ENCODE measurements at places on chromosomes 2 and 18.

DNA sequence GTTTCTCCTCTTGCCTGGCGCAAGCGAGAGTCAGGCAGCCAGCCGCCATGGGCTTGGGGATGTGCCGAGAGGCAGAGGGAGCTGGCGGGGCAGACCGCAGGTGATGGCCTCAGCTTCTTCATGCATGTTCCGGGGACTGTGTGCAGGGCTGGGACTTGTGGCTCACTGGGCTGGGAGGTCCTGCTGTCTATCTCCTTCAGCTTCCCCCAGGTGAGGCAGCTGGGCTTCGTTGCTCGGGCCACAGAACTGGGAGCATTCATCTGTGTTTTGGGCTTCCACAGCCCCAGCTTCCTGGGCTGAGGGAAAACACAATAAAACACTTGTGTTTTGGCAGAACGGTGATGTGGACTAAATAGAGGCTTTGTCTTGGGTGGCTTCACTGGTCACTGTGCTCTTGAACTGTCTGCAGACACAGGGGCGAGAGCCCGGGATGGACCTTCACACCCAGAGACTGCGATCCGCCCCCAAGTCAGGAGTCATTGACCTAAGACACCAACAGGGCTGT is 93.5 kb downstream of the DYSF start:
- DNase-seq: no peak

- DNase-seq: no peak
Measured at GRCh38 chr2:27324720-27325119, 1.8 kb upstream of the MPV17 start.

DNA sequence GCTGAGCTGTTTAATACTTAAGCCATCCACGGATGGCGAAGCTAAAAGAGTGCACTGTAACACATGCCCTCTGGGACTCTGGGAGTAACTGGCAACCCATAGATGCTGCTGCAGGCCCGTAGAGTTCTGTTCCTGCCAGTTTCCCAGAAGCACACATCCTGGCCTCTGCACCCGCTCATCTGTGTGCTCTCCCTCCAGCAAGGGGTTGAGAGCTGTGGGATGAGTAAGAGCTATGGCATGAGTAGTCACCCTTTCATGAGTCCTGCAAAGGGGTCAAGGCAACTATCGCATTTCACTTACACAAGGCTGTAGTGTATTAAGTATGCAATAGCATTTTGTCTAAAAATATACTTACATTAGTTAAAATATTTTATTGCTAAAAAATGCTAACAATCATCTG is 1341.8 kb upstream of the NXPH2 start:
- no peak for DNase-seq

GRCh38 chr2:120239488-120240287 is 13.0 kb upstream of the RALB start:
- DNase-seq: no peak

DNA sequence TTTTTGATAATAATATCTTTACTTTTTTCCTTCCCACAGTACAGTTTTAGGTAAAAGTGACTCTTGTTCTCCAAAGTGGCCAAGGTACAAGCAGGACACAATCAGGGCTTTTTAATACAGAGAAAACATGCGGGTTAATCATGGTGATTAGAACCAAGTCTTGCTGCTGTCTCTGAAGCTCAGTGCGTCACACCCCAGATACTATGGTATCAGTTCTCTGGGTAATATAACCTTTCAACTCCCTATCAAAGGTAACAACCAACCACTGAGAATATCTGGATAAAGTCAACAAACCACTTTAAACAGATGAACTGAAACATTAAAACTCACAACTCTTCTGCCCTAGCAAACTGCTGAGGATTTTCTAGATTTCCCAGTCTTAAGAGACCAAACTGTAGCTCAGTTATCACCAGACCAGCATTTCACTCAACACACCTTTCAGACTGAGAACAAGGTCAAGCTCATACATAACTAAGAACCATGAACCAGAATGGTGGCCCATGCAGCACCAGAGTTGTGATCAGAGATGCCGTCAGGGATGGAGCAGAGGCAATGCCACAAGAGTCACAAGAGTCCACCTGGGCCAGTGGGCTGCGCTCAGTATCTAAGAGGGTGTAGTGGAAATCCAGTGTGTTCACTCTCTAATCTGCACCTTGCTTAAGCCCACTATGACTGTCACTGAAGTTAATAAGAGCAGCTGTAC is 103.0 kb downstream of the UXS1 start:
- no peak for DNase-seq

DNA sequence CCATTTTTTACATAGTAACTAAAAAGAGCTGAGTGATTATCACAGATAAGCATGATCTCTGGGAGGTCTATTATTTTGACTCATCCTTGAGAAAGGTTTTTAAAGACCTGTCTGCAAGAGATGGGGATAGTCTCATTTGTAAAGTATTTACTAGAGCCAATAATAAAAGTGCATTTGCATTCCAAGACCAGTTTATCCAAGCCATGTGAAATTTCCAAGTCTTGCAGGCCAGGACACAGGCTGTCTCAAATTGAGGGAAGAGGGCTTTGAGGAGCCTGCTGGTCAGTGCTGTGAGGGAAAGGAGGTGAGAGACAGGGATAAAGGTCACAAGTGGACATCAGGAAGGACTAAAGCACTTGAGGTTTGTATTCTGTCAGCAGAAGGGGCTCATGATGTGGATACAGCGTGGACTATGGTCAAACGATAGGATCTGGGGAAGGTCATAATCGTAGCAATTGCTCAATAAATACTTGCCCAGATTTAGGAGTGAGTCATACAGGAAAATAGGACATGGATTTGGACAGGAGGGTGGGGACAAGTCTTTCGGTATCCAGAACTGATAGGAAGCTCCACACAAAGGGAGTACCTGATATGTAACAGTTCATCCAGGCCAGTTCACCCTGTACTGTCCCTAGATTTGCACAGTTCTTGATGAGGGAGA is 6.6 kb upstream of the CDH2 start:
- no peak for DNase-seq

DNA sequence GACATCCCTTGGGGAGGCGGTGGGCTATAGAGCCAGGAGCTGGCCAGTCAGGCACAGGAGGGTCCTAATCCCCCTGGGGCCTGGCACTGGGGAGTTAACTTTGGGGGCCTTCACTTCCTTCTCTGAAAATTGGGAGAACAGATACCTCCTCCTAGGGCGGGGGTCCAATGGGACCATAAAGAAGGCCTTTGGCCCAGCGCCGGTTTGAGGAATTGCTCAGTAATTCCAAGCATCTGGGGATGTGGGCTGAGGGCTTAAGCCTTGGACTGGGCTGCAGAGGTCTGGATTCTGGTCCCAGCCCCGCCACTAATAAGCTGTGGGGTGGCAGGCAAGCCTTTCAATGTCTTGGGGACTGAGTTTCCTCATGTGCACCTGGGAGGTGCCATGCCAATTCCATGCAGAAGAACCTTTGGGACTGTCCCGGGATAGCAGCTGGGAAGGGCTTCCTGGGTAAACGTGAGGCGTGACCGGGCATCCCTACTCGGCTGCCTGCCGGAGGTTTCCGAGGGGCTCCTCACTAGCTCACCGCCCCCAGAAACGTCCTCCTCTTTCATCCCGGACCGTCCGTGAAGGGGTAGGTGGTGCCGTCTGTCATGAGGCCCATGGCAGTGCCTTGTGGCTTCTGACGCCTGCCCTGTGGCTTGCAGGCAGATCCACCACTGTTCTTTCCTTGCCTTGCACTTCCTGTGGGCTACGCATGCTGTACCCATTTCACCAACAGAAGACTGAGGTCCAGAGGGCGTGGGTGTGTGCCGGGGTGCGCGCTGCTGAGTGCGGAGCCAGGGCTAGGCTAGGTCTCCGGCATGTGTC is 67.4 kb upstream of the HPCAL1 start:
- DNase-seq: no peak

- no peak for DNase-seq
Measured at GRCh38 chr2:173432049-173432754, 77.5 kb downstream of the CDCA7 start.

DNA sequence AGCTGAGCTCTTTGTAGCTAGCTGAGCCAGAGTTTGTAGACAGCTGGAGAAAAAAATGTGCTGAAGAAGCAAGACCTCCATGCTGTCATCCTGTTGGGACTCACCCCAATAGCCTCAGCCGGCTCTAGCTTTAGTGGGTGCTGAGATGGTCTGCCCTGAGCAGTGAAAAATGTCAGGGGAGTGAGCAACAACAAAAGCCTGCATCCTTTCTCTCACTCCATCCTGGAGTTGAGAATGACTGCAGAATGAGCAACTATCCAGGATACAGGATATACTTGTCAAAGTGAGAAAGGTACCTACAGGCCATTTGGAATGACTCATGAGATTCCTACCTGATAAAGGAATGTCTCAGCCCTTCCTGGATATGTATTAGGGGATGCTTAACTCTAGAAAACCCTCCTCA is 146.1 kb upstream of the DLX2 start:
- DNase-seq: no peak

- DNase-seq: no peak
Measured at GRCh38 chr2:177808984-177809809, 263.4 kb downstream of the PDE11A start.

- DNase-seq: no peak
Measured at GRCh38 chr18:48706731-48707130, 167.9 kb downstream of the CTIF start.

DNA sequence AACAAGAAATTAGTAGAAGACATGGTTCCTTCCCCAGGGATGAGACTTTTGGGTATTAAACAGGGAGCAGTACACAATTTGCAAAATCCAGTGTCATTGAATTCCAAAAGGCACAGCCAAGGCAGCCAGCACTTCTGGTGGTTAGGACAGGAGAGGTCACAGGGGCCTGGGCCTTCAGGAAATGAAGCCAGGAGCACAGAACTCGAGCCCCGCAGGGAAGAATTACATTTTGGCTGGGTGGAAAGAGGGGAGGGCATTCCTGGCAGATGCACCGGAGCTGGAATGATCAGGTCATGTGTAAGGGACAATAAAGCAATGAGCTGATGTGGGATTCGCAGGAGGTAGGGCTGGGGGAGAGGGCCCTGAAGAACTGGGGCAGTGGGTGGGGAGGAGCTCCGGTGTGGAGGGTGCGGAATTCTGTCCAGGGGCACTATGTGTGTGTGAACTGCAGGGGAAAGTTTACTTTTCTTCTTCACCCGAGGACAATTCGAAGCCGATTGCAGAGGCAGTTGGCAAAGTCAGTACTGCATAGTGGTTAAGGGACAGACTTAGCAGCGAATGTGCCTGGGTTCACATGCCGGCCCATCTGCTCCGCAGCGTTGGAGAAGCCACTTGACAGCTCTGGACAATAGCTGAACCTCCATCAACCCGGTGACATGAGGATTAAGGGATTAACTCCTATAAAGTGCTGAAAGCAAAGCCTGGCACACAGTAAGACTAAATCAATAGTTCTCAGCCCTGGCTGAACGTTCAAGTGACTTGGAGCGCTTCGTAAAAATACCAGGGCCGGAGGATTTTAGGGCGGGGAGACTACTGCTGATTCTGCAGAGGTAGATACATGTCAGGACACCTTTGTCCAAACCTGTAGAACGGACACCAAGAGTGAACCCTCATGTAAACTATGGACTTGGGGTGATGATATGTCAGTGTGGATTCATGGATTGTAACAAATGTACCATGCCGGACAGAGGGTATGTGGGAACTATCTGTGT is 36.4 kb downstream of the ALPK2 start:
- DNase-seq: no peak

DNA sequence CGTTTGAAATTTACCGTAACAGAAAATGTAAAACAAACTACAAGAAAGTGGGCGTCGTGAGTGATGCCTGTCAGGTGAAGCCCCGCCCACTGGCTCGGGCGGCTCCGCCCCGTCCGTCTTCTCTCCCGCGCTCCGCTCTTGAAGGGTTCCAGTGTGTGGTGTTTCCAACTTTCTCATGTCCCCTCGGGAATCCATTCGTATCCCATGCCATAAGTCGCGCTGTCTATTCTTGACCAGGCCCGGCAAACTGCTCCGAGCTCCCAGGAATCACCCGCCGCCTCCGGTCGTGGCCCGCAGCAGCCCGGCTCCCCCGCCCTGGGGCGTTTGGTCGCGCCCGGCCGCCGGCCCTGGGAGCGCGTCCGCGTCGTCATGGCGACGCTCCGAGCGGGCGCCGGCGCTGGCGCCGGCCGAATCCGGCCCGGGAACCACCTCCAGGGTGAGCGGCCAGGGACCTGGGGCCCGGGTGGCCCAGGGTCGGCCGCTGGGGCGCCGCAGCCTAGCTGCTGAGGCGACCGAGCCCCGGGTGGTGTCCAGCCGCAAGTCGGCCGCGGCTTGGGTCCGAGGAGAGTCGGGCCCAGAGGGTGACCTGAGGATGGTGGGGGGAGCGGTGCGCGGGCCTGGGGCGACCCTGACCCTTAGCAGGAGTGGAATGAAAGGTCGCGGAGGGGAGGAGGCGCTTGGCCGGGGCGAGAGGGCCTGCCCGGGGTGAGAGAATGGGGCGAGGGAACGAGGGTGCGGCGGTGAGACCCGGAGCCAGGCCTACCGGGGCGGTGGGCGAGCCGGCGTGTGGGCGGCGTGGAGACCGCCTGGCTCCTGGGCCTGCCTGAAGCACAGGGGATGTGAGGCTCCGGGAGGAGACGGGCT is at the start of gene CFAP221:
Gene CFAP221 (plus strand): TSS at position 375 of the 864 bp plus-strand sequence. CDS start 1,683 bp downstream, outside the sequence.
- DNase-seq: no peak

GRCh38 chr2:224927646-224928173 is 114.6 kb downstream of the DOCK10 start:
- DNase-seq: peak; percentile 33

GRCh38 chr2:227657199-227657845 is 9.3 kb upstream of the SCYGR5 start:
- no peak for DNase-seq

- DNase-seq: no peak
Measured at GRCh38 chr18:50127516-50128210, 67.3 kb downstream of the MYO5B start.

- DNase-seq: no peak
Measured at GRCh38 chr18:24023185-24023814, 8.7 kb downstream of the TTC39C start.

- DNase-seq: no peak
Measured at GRCh38 chr2:60485055-60485454, 68.4 kb downstream of the BCL11A start.

- no peak for DNase-seq
Measured at GRCh38 chr2:241935314-241935713, 65.8 kb downstream of the RTP5 start.

DNA sequence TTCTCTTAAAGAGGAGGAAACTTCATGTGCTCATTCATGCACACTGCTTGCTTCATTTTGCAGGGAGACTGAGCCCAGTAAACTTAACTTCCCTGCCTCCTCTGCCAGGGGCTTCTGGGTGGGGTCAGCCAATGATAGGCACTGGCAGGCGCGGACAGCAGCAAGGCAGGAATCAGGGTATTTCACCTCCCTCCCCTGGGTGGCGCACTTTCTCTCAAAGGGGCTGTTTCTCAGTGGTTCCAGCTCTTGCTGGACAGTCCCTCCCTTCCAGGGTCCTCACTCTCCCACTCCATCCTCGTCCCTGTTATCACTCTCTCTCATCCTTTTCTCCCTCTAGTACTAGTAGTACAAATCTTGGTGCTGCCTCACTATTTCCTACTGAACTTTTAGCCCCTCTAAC is 320.5 kb upstream of the ZNF521 start:
- no peak for DNase-seq

DNA sequence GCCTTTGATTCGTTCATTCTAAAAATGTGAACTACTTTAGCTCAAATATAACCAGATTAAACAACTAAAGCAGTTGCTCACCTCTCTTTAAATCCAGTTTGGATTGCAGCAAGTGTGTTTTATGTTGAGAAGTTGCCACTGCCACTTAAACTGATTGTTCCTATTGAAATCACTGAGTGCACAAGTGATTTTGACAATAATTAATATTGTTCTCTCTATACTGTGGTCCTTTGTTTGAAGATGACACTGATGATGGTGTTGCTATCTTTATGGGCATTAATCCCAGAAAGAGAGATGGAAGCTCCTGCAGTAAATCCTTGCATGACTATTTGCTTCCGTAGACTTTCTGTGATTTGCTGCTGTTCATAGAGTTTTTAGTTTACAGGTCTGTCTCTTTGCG is 251.4 kb upstream of the ZEB2 start:
- DNase-seq: no peak

GRCh38 chr2:19607400-19607799 is 249.0 kb upstream of the OSR1 start:
- DNase-seq: no peak
